ENCODE measurements at places on chromosomes 12 and 14.

DNA sequence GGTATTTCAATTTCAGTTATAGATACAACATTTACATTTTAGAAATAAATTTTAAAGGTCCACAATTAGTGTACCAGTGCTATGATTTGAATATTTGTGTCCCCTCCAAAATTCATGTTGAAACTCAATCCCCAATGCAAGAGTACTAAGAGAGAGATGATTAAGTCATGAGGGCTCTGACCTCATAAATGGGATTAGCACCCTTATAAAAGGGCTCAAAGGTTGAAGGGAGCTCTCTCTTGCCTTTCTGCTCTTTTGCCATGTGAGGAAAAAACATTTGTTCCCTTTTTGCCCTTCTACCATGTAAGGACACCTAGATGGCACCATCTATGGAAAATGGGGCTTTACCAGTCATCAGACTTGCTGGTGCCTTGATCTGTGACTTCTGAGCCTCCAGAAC is 25.8 kb upstream of the CNOT2 start:
- no peak for DNase-seq

GRCh38 chr12:53174881-53175491 is 5.5 kb upstream of the ZNF740 start:
- no peak for DNase-seq

GRCh38 chr12:6047249-6048237 is 76.9 kb downstream of the VWF start:
- DNase-seq = no peak

DNA sequence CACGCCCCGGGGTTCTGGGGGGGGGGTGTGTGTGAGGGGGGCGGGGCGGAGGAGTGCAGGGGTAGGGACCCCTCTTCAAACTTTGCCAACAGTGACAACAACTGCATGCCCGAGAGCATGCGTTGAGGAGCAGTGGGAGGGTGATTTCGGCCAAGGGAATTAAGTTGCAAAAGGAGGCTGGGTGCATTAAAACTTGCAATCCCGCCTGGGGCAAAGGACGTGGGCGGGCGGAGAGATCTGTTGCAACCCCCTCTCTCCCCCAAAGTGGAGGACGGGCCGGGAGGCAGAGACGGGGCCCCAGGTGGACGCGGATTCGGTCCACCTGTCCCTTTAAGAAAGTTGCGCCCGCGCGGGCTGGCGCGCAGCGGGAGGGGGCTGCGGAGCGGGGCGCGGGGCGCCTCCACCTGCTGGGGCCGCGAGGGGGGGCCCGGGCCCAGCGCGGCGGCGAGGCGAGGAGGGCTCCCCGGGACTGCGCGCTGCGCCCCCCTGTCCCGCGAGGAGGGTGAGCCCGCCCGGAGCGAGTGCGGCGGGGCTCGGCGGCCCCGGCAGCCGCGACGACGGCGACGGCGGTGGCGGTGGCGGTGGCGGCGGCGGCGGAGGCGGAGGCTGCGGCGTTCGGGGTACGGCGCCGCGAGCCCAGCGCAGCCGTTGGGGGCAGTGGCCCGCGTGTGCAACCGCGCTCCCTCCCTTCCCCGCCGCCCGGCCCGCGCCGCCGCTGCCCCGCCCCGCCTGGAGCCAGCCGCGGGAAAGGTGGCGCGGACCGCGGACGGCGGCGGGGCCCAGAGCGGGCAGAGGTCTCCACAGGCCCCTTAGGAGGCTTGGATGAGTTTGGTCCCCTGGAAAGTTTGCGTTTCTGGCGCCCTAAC is 530 bp upstream of the FOXN4 start:
- no peak for DNase-seq

GRCh38 chr12:51872689-51872981 is 15.3 kb upstream of the ANKRD33 start:
- no peak for DNase-seq

DNA sequence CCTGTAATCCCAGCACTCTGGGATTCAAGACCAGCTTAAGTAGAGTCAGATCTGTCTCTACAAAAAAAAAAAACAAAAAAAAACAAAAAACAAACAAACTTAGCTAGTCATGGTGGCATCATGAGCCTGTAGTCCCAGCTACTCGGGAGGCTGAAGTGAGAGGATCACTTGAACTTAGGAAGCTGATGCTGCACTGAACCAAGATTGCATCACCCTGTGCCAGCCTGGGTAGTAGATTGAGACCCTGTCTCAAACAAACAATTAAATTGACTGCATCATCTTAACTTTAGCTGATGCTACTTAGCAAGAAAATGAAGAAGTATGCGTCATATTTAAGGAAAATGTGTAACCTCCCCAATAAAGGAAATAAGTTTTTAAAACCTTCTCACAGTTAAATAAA is 136.6 kb upstream of the ATXN7L3B start:
- no peak for DNase-seq

GRCh38 chr12:13095266-13095995 is 8.0 kb downstream of the GSG1 start:
- no peak for DNase-seq

DNA sequence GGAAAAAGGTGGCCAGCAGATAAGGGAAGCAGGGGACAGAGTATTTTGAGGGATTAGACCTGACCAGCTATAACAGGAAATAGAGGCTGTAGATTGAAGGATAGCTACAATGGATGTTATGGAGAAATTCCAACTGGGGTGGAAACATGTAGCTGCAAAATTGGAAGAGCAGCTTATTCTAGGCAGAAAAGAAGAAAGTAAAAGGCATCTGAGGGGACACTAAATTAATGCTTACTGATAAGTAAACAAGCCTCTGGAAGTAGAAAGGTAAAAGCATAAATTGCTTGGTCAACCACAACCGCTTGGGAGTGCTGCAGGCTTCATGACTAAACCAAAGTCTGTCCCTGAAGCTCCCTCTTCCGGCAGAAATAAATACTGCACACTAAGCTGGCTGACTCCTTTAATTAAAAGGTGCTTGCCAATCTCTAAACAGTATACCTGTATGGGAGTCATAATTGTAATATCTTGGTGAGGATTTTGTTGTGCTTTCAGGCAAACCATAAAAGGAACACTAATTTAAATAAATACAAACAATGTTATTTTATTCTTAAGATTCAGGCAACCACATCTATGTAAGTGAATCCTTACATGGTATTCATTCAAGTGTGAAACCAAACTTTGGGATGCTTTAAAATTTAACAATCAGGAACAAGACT is 7.7 kb downstream of the UBC start:
- DNase-seq = peak; percentile 85

DNA sequence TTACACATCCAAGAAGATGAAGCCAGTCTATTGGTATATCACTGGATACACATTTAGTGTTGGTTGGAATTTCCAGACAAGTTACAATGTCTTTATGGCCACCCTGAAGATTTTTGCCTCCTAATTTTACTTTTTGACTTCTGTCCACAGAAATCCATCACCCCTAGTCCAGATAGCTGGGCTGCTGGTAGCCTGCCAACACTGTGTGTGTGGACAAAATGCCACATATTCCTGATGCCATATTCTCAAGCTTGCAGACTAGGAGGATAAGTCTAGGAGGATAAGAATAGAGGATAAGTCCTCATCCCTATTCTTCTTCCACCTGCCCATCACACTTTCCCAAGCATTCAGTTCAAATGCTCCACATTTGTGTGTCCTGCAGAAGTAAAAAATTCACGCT is 4.6 kb downstream of the ESR2 start:
- no peak for DNase-seq

- no peak for DNase-seq
Observed at GRCh38 chr12:98374007-98374406, 141.4 kb upstream of the TMPO start.

GRCh38 chr12:66960704-66961690 is 282.1 kb upstream of the GRIP1 start:
- no peak for DNase-seq

- DNase-seq = peak; percentile 15
Observed at GRCh38 chr12:49903700-49904423, at the start of gene FAIM2. Gene FAIM2 (minus strand): TSS chr12:49903900. CDS start chr12:49903792, 108 bp downstream.

- no peak for DNase-seq
Observed at GRCh38 chr12:130514149-130514551, 176.5 kb downstream of the PIWIL1 start.

- DNase-seq = no peak
Observed at GRCh38 chr12:774051-774614, 21.8 kb downstream of the WNK1 start.

- DNase-seq = no peak
Observed at GRCh38 chr12:120242971-120243699, 22.4 kb downstream of the PXN start.

DNA sequence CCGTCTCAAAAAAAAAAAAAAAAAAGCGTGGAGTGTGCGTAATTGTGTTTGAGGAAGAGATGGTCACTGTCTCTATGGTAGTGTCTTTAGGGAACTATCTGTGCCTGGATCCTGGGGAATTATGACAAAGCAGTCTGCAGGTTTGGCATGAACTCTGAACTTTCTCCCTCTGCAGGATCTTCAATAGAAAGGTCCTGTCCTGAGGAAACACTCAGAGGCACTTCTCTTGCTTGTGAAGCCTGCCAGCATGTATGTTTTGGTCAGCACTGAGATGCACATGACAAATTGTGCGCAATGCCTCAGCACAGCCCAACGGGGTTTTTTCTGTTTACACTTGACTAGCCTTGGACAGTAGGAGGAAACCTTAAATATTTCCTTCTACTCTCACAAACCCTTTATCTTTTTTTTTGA is 46.6 kb downstream of the ATF7 start:
- no peak for DNase-seq

DNA sequence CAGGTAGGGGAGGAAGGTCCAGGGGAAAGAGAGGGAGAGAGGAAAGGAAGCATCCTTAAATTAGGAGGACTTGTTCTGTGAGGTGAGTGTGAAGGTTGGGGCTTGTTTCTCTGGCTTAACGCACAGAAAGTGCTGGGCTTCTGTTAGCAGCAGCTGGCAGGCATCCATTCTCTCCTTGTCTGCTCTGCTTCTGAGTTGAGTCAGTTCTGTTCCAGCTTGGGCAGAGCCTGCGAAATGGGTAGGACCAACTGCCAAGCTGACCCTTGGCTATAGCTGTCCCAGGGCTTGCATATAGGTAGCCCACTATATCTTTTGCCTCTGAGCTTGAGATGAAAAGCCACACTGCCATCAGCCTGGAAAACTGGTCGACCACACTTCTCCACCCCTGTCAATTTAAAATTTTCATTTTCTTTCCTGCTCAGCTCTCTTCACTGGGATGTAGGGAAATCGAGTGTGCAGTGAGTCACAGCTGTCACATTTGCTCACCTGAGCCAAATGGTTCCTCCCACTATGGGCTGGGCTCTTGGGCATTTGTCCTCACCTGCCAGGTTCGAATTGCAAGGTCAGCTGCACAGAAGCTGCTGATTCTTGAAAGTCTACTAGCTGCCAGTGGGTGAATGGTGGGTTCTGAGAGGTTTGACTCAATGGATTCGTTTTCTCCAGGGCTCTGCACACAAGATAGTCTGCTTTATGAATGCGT is 256.4 kb upstream of the PWP1 start:
- DNase-seq = no peak

- no peak for DNase-seq
Observed at GRCh38 chr12:94616203-94616729, 34.1 kb downstream of the TMCC3 start.

- DNase-seq = no peak
Observed at GRCh38 chr14:55585854-55586253, 5.8 kb downstream of the KTN1 start.

DNA sequence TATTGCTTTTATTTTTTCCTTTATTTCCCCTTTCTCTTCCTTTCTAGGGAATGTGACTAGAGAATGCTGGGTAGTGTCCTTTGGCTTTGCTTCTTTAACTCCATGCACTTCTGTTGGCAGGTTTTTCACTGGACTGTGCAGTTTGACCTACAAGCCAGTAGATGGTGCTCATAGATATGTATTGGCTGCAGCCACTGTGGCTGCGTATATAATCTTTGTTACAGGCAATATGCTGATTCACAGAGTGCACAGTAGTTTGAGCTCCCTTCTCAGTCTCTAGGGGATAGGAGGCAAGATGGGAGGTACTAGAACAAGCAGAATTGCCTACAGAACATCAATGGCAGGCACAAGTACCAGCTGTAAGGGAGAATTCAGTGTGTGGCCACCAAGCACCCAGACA is 503.5 kb downstream of the LRFN5 start:
- no peak for DNase-seq

DNA sequence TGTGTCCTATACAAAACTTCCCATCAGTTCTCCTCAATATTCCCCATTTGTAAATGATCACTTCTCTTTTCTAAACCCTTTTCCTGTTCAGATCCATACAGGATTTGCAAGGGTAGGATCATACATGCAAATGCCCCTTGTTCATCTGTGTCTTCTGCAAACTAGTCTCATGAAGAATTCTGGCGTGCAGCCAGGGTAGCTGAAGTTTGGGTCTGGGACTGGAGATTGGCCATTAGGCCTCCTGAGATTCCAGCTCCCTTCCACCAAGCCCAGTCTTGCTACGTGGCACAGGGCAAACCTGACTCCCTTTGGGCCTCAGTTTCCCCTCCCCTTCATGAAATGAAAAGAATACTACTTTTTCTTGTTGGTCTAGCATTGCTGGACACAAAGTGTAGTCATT is 11.3 kb downstream of the C3AR1 start:
- no peak for DNase-seq

GRCh38 chr12:23350808-23351207 is 598.7 kb downstream of the SOX5 start:
- no peak for DNase-seq

DNA sequence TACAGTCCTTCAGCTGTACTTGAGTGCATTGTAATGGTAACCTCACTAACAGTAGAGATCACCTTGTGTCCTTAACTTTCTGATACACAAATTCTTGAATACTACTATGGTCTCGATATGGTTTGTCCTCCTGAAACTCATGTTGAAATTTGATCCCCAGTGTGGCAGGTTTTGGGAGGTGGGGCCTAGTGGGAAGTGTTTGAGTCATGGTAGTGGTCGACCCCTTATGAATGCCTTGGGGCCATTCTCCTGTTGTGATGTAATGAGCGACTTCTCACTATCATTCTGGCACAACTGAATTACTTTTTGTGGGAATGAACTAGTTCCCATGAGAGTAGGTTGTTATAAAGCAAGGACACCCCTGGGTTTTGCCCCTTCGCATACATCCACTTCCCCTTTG is 52.3 kb downstream of the IPO8 start:
- DNase-seq = no peak

DNA sequence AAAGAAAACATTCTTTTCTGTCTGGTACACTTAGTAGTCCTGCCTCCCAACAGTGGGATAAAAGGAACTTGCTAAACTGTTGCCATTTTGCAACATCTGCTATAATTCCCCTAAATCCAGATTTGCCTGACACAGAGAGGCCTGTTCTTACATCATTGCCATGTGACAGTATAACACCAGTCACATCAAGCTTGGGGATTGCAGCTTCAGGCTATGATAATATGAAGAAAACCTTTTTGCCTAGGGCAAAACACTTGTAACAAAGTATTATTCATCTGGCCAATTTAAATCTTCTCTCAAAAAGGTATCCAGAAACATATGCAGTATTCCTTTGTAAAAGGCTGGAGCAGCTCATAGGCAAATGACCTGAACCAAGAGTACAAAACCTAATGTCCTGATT is 80.9 kb upstream of the OTX2 start:
- DNase-seq = no peak

- no peak for DNase-seq
Observed at GRCh38 chr12:20350026-20350425, 18.3 kb upstream of the PDE3A start.

- DNase-seq = no peak
Observed at GRCh38 chr12:89890161-89890560, 181.5 kb upstream of the ATP2B1 start.
